ENCODE measurements at places on chromosomes 7 and 10.
A peak's percentile ranks its signal among the peaks of the same experiment; 100 is the strongest.

DNA sequence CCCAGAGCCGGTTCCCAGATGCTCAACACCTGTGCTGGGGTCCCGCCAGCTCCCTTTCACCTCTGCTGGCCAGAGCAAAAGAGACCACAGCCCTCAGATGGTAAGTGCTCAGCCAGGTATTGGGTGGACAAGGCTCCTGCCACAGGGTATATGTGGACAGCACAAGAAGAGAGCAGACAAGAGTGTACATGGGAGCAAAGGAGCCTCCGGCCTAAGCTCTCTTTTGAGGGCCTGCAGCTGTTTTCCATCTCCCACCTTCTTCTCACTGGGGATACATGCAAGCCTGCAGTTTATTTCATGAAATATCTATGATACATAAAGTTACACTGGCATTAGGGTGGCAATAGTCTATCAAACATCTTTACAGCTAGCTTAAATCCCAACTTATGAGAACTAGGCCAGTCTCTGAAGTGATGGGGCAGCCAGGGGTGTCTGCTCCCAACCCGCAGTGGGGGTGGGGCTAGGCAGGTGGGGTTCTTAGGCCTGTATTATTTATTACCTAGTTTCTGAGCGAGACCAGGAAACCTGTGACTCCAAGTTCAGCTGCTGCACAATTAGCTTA is 50.4 kb upstream of the DDC start:
- no peak for DNase-seq

- DNase-seq, result no peak
Measured at GRCh38 chr7:15081891-15082290, 179.3 kb upstream of the DGKB start.

DNA sequence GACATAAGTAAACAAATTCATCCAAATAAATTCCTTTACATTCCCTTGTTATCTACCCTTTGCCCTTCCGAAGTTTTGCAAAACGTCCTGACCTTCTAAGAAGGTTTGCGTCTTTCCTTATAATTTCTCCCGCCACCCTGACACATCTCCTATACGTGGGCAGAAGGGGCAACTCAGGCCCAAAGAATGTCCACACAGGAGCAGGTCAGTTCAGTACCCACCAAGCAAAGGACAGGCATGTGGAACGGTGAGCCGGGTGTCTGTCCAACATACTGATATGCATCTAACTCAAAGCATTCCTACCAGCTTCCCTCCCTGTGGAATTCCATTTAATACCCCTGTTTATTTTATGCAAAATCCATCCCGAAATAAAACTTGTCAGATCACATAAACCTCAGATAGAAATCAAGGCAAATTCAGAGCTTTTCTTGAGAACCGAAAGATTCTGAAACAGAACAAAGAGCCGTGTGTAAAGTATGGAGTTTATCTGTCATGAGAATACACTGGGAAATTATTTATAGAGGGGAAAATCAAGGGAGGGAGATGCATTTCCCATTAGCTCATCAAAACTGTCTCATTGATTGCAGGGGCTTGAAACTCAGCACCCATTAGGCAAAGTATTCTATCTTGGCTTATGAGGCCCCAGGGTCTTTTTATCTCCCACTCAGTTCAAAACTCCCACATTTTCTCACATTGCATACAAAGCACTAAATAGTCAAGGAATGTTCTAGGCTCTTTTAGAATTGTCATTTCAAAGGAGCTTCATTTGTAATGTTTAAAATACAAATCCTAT is 85.4 kb downstream of the GPR26 start:
- DNase-seq, result no peak

GRCh38 chr10:21526188-21526859 is 842 bp upstream of the SKIDA1 start:
- peak; percentile 74 for DNase-seq

DNA sequence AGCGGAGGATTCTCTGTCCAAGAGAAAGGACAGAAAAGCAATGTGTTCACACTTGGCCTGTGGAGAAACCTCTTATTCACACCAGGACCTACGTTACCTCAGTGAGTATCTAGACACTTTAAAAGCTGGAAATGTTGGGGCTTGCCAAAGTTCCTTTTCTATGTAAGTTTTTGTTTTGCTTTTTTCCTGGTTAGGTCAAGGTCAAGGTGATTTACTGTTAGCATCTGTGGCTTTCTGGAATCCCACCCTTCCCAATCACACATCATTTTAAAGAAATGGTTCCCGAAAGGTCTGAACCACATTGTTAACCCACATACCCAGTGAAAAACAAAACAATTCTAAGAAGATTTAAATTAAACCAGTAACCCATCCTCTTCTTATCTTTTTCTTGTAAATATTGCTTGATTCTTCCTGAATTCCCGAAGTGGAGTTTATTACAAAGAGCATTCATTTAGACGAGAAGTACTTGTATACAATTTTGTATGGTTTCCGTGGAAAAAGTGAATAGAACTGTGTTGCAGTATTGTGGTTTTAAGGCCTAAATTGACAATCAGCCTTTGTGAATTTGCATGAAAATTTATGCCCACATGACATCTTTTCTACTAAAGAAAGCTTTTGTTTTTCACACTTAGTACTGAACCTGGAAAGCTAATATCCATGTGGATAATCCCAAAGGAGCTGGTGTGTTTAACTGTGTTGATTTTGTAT is 827.0 kb upstream of the IGFBP3 start:
- DNase-seq, result no peak

GRCh38 chr7:158487631-158488151 is 99.9 kb downstream of the PTPRN2 start:
- DNase-seq, result no peak

DNA sequence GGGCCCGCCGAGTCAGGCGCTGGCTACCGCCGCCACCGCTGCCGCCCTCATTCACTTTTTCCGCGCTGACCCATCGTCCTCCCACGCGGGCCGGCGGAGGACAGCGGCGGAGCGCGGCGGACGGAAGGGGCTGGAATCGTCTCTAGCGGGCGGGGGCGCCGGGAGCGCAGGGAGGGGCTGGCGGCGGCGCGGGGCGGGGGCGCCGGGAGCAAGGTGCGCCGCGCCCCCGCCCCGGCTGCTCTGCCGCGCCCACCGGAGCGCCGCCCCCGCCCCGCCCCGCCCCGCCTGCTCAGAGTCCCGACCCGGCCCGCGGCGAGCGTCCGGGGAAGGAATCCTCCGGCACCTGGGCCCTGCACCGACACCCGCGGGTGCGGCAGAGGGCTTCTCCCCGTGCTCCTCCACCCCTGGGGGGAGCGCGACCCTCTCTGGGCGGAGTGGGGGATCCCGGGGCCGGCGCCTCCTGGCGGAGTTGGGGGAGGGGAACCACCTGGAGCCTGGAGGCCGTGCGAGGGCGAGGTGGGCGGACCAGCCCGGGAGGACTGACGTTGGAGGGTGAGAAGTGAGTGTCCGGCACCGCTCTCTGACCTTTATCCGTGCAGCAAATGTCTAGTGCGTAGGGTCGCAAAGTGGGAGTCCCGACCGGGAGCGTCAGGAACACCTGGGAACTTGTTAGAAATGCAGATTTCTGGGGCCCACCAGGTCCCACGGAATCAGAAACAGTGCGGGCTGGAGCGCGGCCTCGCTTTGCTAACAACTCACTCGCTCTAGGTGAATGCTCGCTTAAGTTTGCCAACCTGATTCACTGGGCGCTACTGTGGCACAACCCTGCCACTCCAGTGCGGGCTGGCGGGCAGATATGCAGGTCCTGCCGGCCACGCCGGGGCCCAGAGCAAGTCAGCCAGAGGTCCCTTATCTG is at the start of gene COBL:
TSS of gene COBL (minus strand) at position 144 of the 916 bp plus-strand sequence. CDS start 176 bp downstream, outside the sequence.
- DNase-seq, result no peak

- no peak for DNase-seq
Measured at GRCh38 chr7:15308821-15309220, 253.0 kb downstream of the AGMO start.

GRCh38 chr7:99024066-99024465 is 119.8 kb downstream of the SMURF1 start:
- DNase-seq, result no peak

GRCh38 chr7:30028749-30029635 is 780 bp downstream of the PLEKHA8 start:
- DNase-seq, result peak; percentile 50

DNA sequence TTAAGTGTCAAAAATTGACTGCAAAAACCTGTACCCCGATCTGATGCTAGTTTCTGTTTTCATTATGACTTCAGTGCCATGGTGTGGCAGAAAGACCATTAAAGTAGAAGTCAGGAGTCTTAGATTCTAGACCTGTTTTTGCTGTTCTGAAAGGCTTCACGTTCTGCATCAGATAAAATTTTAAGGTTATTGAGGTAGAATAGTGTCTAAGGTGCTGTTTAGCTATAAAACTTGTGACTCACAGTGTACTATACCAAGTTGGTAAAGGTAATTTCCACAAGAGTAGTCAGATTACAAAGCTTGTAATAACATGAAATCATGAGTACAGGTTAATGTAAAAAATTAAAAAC is 38.6 kb downstream of the ZNRF2 start:
- no peak for DNase-seq

GRCh38 chr7:123604739-123605138 is 3.1 kb downstream of the ASB15 start:
- DNase-seq, result no peak

GRCh38 chr7:21193895-21194294 is 234.0 kb upstream of the SP4 start:
- no peak for DNase-seq

DNA sequence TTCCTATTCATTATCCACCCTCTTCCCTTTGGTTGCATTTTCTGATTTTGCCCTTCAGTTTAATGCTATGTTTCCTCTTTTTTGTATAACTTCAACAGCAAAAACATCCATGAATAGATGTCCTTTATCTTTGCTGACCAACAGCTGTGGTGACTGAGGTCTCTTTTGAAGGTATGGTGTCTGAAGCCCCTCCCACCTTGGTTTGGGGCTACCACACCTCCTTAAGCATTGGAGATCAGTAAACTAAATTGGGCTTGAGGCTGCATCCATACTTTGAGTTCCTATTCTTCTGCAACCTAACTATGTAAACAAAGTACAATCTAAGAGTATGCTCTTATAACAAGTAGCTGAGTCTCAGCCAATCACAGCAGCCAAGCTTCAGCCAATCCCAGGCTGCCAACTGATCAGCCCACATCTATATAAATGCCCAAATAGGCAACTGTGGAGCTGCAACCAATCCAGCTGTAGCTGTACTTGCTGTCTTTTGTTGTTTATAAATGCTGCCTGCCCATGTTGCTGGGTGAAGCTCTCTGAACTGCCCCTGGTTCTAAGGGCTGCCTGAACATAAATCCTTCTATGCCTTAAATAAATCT is 69.4 kb upstream of the PDLIM1 start:
- no peak for DNase-seq

DNA sequence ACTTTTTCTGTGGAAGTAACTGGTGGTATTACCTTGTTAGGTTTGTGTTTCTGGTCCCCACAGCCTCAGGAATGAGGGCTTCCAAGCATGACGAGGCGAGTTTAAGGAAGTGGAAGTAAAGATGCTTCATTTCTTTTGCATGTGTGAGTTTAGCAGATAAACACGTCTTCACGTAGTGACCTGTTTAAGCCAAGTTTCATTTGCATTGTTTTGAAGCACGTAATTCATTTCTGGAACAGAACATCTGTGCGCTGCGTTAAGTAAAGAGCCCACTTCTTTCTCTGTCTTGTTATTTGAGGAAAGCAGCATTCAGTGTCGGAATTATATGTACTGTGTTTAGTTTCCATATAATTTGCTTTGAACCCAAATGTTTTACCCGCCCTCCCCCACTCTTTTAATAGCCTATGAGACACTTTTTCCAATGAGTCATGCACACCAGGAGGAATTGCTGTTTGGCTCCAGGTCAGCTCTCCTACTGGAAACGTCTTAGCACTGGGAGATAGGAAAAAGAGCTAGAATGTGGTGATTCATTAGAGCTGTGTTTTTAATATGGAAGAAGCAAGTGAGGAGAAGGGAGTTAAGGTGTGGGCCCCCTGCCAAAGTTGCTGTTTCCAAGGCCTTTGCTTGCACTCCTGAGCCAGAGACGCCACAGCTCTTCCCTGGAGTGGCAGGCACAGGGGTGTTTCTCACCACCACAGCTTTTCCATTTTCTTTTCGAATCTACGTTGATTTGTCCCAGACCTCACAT is 36.7 kb downstream of the BTBD16 start:
- no peak for DNase-seq

Data from naive thymus-derived CD8-positive, alpha-beta T cell (primary cell).